ENCODE measurements at places on chromosomes 5 and 9. TPM values are rescaled to one million over a fixed set of nuclear protein-coding genes. Genes with fewer than 3 reads are reported as not detected.

GRCh38 chr5:94157704-94158539, 416.5 kb upstream of the POU5F2 start:
- H3K4me3 ChIP-seq = no peak overlapping the region
- no peaks in the 10 kb centered on the region for H3K4me1 ChIP-seq
- no peak for DNase-seq
- H3K27me3 ChIP-seq = no peaks in the 10 kb centered on the region

DNA sequence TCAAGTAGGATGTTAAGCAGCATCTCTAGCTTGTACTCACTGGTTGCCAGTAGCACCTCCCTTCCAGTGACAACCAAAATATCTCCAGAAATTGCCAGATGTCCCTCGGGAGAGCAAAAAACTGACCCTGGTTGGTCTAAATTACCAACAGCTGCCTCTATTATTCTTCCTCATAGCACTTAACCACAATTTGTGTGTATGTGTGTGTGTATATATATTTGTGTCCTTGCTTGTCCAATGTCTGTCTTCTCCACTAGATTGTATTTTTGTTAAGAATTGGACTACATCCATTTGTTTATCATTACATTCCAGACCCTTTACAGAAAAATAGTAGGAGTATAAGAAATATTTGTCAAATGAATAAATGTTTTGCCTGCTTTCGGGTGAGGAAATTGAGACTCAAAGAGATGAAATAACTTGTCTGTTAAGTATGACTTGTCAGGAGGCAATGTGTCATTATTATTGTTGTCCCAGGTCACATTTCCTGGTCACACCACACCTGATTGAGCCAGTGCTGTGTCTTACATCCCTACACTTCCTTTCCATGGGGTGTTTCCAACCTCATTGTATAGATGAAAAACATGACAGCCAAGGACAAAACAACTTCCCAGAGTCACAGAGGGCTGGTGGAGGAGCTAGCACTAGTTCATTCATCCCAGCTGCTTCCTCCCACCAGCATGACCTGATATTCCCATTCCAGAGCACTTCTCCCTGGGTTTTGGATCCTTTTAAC, 11.4 kb upstream of the GRPEL2 start:
- H3K27me3 ChIP-seq = no peaks in the 10 kb centered on the region
- no peak overlapping the region for H3K4me3 ChIP-seq
- no peak overlapping the region for H3K27ac ChIP-seq

DNA sequence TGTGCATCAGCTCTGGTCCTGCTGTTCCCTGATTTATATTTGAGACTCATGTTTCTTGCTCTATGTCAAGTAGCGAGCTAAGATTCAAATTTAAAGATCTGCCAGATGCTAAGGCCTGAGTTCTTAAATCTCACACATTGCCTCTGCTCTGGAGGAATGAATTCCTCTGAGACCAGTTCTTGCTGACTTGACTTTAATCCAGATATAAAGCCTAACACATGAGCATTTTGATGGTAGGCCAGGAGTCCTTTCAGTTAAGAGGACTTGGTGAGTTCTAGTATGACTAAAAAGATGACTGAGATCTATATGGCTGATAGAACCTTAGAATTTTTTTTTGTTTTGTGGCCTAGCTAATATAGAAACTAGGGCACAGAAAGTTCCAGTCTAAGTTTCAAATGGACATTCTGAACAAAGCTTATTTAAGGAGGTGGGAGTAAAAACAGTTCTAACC, 1.3 kb upstream of the INIP start:
- peaks cover 10% of the 10 kb centered on the region for H3K4me1 ChIP-seq
- H3K27ac ChIP-seq = no peak overlapping the region
- H3K36me3 ChIP-seq = peaks cover 3% of the 10 kb centered on the region
- DNase-seq = no peak

GRCh38 chr9:6564360-6564759, 81.2 kb downstream of the GLDC start:
- no peaks in the 10 kb centered on the region for H3K27me3 ChIP-seq
- no peaks in the 10 kb centered on the region for H3K36me3 ChIP-seq
- no peak for DNase-seq
- peaks cover 33% of the 10 kb centered on the region for H3K4me1 ChIP-seq
- H3K4me3 ChIP-seq = no peak overlapping the region

Gene CKMT2
- not detected for total RNA-seq
